ENCODE measurements at places on chromosomes 7 and 10.

DNA sequence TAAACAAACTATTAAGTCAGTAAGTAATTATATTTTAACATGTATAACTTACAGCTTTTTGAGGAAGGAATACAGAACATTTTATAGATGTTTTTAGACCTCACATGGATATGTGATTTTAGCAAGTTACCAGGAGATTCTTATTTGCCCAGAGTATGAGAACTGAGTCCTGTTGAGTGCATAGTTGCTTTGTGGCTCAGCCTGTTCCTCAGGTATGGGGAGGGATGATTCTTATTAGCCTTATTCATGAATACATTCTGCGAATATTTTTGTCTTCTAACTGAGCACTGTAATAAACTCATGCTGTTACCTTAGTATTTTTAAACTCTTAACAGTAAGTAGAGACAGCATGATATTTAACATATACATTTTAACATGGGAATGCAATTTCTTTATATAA is 17.9 kb downstream of the BTAF1 start:
- DNase-seq = no peak

DNA sequence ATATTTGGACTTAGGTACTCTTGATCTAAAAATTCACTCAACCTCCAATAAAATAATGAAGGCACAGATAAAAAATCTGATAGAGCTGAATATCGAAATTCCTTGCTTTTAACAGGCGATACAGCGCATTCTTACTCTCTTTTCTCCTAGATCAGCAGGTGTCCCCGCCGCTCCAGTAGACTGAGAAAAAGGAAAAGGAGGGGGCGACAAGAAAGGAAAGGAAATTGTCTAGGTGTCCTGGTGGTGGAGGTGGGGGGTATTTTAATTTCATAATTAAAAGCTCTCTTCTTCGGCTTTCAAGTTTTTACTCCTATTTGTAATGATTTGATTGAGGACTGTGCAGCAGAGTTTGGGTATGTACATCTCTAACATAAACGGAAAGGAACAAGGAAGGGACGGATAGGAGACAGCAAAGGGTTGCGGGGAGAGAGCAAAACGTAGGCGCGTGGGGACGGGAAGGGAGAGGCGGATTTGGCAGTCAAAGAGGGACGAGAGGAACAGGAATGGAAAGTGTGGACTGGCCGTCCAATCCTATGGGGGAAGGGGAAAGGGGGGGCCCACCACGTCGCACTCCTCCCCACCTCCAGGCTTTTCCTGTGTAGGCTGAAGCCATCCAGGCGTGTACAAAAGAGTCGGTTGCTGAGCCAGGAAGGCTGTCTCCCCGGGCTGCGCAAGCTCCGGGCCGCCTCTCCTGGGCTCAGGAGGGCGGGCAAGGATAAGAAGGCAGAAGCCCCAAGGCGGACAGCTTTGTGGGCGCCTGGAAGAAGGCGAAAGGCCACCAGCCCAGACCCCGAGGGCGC is 875 bp upstream of the HECTD2 start:
- peak; percentile 61 for DNase-seq

- no peak for DNase-seq
Measured at GRCh38 chr7:157516311-157516710, 179.5 kb downstream of the DNAJB6 start.

GRCh38 chr10:42149027-42149700 is 489.2 kb downstream of the ZNF33B start:
- DNase-seq = peak; percentile 0

- peak; percentile 24 for DNase-seq
Measured at GRCh38 chr7:87140271-87140748, 11.9 kb upstream of the DMTF1 start.

GRCh38 chr10:57921140-57921539 is 346.6 kb downstream of the IPMK start:
- no peak for DNase-seq

DNA sequence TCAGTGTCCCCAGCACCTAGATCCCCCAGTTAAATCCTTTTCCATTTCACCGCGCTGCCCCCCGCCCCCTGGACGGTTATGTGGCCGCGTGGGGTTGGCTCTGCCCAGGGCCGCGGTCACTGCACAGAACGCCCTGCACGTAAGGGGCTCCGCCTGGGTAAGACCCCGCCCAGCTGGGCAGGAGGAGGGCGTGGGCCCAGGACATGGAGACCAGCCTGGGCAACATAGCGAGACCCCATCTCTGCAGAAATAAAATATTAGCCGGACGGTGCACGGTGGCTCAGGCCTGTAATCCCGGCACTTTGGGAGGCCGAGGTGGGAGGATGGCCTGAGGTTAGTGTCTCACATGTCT is 650 bp upstream of the ZFAND2A start:
- DNase-seq = no peak

DNA sequence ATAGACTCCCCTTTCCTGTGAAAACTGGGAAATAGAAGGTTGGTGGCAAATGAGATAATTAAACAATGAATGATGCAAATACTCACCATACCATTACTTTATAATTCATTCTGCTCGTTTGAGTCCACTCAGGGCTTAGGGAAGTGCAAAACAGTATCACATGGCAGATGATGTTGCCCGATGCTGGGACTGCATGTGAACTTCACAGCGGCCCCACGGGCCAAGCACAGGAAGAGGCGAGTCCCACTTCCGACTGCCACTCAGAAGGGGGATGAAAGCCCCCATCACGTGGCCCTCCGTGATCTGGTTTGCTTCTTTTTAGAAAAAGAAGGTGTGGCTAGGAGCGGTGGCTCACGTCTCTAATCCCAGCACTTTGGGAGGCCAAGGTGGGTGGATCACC is 71.5 kb downstream of the PRPF18 start:
- no peak for DNase-seq

DNA sequence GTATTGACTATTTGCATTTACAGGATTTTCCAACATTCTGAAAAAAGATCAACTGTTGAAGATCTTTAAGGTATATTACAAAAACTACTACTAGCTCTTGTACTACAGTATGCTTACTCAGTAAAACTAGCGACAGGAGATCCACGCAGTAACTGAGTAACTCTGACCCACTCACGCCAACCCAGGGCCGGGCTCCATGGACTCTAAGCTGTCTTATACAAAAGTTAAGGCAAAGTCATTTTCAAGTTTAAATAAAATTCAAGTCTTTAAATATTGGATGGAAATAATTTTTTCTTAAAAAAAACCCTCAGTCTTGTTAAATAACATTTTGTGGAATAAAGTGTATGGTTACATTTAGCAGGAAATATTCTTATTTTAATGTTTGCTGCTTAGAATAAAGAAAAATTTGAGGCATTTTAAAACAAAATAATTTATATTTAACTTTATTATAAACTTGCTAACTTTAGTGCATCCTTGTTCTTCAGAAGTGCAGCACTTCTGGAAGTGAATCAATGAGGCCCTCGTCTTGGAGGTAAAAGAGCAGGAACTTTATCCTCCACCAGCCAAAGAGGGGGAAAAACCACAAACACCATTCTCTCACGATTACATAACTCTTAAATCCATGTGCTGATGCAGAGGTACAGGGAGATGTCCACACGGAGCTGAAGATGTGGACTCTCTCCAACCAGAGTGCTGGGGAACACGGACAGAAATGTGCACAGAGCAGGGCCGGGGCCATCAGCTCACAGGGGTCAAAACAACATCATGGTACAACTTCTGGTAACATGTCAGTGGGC is 119.9 kb downstream of the LARP4B start:
- no peak for DNase-seq

- DNase-seq = peak; percentile 67
Measured at GRCh38 chr7:102412548-102412947, 16.4 kb downstream of the PRKRIP1 start.

- no peak for DNase-seq
Measured at GRCh38 chr7:137147338-137147720, 196.2 kb downstream of the PTN start.

DNA sequence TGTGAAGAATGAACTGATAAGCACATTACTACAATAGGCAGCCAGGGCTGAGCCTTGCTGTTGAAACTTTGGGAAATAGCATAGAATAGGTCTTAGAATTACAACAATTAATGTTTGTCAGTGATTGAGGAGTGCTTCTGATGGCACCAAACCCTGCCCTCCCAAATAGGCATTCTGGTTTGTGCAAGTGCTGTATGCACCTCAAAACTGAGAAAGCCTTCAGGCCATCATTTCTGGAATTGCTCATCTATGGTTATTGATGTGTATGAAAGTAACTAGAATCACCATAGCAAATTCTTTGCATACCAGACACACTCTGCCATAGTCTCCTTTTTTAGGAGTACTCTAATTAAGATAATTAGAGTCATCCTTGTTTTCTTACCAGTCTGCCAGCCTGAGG is 585.0 kb upstream of the MBL2 start:
- DNase-seq = no peak

GRCh38 chr10:126119599-126119998 is 223.2 kb downstream of the FANK1 start:
- DNase-seq = no peak

GRCh38 chr7:101177644-101178043 is 2.4 kb downstream of the NAT16 start:
- no peak for DNase-seq

DNA sequence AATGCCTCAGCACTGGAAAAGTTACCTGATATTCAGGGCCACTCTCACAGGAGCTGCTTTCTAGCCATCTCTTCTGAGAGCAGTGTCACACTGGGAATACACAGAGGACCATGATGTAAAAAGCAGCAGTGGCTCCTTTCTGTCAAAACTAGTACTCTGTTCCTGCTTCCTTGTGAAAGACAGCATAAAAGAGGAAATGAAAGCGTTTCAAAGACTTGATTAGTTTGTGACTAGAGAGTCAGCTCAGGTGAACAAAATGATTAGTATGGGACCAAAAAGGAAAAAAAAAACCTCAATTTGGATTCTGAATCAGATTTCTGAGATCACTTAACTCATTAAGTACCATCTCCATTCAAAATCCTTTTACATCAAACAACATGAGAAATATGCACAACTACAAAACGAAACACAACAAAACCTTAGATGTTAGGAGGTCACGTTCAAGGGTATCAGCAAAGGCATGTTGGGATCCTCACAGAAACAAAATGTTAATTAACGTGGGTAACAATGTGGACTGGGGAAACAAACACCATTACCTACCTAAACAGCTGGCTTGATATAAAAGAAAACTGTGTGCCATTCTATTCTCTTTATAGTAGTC is 103.7 kb downstream of the MACC1 start:
- peak; percentile 3 for DNase-seq

DNA sequence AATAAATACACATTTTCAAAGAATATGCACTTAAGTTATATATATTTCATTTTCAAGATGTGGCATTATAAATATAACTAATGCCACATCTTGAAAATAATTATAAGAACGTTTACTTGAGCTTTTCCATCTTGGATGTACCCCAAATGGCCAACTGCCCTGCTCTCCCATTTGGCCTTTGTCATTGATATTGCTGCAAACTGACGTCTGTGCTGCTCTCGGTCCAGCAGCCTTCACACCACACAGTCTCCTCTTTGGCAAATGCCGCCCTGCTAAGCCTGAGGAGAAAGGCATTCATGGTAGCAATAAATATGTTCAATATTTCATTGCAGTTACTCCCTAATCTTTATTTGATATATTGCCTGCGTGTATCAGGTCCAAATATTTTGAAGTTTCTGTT is 384.6 kb upstream of the ADARB2 start:
- no peak for DNase-seq

DNA sequence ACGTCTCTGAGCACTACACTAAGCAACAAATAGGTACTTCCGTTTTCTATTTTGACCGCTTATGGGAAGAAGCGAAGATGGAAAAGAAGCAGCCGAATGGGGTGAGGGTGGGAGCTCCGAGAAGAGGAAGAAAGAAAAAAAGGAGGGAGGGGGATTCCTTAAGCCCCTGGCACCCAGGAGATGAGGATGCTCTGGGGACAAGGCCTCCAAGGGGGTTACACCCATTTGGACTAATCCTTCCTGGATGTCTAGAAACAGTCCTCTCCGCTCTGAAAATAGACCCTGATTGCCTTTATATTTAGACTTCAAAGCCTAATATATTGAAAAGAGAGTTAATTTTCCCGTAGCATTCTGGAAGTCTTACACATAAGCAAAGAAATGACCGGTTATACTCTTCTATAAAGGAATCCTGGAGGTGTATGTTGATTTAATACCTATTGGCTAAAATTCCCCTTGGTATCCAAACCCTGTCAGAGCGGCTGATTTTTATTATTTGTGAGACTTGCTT is 676 bp upstream of the HTR7 start:
- no peak for DNase-seq

DNA sequence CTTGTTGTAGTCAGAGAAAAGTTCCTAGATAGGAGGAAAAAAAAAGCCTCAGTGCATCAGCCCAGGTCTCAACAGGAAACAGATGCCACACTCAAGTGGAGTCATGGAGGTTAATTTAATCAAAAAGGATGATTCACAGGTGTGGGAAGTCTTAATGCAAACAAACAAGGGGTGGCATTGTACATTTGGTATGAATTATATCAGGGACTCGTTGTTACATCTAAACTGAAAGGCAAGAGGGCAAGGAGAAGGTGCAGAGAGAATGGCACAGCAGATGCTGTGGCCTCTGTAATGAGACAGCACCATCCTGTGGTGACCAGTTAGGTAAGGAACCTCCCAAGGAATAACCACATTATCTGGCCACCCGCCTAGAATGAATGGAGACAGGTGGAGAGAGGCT is 133.7 kb downstream of the PTPRZ1 start:
- DNase-seq = no peak

- no peak for DNase-seq
Measured at GRCh38 chr7:101546308-101546936, 82.7 kb downstream of the MYL10 start.

GRCh38 chr10:60349426-60349825 is 40.2 kb downstream of the ANK3 start:
- DNase-seq = no peak

DNA sequence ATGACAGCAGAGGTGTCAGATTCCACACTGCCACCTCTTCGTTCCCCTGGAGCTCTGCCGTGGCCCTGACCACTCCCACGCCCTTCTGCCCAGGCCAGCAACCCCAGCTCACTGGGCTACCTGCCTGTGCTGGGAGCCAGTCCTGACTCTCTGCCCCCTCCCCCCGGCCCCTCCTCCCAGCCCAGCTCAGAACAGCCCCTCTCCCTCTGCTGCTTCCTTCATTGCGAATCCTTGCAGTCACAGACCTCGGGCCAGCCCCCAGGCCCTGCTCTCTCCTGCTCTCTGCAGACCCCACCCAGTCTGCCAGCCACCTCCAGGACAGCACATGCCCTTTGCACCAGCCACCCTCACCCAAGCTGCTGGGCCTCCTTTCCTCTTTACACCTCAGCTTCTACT is 60.4 kb downstream of the TCERG1L start:
- no peak for DNase-seq

DNA sequence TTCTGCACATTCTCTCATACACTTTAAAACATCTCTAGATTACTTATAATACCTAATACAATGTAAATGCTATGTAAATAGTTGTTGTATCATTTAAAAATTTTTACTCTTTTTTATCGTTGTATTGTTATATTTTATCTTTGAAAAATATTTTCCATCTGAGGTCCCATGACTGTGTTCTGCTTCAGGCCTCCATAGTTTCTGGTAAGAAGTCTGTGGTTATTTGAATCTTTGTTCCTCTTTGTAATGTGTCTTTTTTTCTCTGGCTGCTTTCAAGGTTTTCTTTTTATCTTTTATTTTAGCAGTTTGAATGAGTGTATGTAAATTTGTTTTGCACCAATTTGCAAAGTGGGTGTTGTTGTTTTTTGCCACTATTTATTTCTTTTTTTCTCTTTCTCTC is 263.1 kb downstream of the RPS24 start:
- DNase-seq = peak; percentile 60
